Stimulated activated CD4-positive, alpha-beta T cell treated with anti-CD3 and anti-CD28 coated beads, Interleukin-4, amount 100 ng/mL, for 48 hours (primary cell): ENCODE measurements at places on chromosomes 5 and 9.

DNA sequence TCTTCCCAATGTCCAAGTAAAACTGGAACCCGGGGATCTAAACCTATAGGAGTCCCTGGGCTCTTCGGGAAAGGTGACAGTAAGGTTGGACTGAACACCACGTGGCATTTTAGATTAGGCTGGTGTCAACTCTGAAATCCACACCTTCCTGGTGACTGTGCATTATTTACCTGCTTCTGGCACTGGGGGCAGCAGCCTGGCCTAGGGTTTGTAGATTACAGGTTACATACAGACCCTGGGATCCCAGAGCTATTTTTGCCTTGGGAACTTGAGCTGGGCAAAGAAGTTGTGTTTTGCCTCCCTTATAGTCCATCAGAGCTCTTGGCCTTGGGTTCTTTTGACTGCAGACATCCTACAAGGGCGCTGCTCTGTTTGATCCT is 173.2 kb downstream of the DAB2IP start:
- no peak for DNase-seq

DNA sequence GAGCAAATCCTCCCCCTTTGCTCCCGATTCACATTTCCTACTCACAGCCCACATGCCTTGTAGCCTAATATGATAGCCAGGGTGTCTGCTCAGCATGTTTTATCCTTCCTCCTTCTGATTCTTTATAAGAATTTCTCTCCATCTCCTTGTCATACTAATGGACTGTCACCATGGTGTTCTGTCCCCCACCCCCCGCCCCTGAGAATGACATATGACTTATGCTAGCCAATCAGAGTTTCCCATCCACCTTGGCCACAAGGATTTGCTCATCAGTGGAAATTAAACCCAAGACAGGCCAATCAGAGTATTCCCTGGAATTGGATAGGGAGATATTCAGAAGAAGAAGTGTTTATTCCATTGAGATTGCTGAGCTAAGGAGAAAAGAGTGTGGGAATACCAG is 16.0 kb downstream of the ABLIM3 start:
- no peak for DNase-seq

- DNase-seq = no peak
Observed at GRCh38 chr5:147701468-147701867, 81.1 kb downstream of the JAKMIP2 start.

- no peak for DNase-seq
Observed at GRCh38 chr5:116525674-116526073, 48.9 kb downstream of the SEMA6A start.

GRCh38 chr5:124754206-124754927 is 7.9 kb upstream of the ZNF608 start:
- no peak for DNase-seq

DNA sequence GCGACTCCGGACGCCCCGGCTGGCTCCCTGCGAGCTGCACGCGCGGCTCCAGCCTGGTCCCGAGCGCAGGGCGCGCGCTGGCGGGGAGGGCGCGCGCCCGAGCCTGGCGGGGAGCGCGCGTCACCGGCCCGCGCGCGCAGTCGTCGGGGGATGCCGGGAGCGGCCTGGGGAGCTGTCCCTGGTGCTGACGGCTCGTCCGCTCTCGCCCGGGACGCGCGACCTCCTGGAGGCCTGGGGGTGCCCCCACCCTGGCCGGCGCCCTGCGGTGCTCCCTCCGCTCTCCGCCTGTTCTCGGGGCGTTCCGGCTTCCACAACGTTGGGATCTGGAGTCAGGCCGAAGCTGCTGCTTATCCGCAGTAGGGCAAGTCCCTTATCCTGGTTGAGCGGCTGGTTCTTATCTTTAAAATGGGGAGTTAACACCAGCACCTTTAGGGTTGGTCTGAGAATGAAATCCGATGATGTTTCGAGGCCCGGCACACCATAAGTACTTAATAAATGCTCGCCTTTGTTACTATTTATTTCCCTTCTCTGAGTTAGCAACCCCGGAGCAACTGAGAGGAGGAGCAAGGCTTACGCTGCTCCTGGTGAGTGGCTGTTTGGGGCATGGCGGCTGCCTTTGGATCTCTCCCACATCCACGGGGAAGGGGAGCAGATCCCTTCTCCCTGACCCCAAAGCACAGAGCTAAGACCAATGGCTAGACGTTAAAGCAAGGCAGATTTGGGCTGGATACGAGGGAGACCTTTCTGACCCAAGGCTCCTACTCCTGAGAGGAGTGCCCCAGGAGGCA is at the start of gene FAM163B:
TSS of gene FAM163B (minus strand) at position 79 of the 788 bp plus-strand sequence. CDS start 29,166 bp downstream, outside the sequence.
- DNase-seq = peak; percentile 10

GRCh38 chr5:54889826-54890225 is 95.6 kb downstream of the ESM1 start:
- no peak for DNase-seq

DNA sequence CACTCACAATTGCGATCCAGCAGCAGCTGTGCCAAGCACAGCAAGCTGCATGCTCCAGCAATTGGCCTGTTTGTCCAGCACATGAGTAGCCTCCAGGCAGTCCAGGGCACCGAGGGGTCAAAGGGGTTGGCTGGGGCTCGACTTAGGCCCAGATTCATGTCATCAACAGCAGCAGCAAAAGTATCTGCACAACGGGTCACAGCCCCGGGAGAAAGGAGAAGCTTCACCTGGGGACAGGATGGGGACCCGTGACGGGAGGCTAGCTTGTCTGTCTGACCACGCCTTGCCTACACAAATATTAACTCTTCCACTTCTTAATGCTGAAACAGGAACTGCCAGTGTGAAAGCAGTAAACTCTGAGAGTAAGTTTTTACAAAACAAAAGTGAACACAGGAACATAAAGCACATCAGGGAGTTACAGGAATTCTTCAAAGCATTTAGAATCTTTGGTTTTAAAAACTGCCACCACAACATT is 191.2 kb downstream of the PIK3R1 start:
- no peak for DNase-seq

GRCh38 chr9:23079798-23080197 is 633.2 kb downstream of the DMRTA1 start:
- no peak for DNase-seq
